ENCODE measurements at places on chromosomes 6 and 20.

DNA sequence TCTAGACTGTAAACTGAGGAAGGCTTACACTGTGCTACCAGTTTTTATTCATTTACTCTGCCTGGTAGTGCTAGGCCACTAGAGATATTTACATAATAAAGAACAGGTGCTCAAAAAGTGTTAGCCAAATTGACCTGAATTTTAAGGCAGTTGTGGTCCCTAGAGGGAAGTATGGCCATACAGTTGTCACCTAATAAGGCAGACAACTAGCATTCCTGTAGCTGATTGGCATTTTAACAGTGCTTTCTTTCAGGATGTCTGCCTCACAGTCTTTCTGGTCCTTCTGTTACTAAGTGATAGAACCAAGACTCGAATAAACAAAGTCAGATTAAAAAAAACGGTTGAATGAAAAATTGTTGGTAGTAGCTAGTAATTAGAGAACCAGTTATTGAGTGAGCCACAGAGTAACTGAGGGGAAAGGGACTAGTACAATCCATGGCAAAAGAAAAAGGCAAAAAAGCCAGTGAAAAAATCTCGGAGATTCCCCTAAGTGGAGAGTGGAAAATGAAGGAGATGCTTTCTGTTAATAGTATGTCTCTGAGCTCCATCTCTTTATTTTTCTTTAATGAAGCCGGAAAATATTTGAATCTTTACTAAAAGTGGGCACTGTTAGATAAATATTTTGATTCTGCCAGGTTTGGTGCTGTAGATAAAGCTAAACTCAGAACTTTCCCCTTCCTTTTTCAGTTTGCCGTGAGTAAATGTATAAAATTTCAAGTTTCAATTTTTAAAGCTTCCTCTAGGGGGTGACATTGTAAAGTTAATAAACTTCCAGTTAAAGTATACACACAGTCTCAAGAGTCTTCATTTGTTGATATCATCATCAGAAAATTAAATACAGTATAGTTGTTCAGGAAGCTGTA, 9.1 kb downstream of the VTA1 start:
- DNase-seq, result no peak

- no peak for DNase-seq
Observed at GRCh38 chr6:106789428-106790148, 160.2 kb downstream of the QRSL1 start.

DNA sequence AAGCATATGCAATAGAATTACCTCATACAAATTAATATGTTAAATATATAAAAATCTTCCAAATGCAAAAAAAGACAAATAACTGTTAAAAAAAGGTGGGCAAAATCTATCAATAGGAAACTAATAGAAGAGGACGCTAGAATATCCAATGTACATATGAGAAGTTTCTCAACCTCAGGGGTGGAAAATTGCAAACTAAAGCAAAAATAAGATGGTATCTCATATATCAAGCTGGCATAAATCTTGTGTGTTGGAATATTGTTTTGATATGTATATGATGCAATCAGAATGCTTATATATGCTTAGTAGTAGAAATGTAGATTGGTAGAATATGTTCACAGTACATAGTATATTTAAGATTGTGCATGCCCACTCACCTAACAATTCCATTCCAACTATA, 395.0 kb upstream of the OPRM1 start:
- no peak for DNase-seq

- DNase-seq, result no peak
Observed at GRCh38 chr20:34368547-34368946, 5.5 kb downstream of the ITCH start.

GRCh38 chr6:146594495-146594894, 4.3 kb upstream of the ADGB start:
- DNase-seq, result no peak

DNA sequence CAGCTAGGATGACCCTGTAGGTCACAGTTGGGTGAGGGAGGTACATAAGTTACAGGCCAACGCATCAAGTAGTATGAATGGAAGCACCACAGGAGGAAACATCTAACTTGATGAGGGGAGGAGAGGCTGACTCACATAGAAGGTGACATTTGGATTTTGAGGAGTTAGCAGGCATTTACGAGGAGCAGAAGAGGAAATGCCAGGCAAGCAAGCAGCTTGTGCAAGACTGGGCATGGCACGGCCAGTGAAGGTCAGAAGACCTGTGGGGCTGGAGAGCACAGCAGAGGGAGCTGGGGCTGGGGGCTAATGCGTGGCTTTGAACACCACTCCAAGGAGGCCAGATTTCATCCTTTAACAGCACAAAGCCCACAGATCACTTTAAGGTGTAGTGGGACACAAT, 37.8 kb downstream of the MUC22 start:
- DNase-seq, result no peak

DNA sequence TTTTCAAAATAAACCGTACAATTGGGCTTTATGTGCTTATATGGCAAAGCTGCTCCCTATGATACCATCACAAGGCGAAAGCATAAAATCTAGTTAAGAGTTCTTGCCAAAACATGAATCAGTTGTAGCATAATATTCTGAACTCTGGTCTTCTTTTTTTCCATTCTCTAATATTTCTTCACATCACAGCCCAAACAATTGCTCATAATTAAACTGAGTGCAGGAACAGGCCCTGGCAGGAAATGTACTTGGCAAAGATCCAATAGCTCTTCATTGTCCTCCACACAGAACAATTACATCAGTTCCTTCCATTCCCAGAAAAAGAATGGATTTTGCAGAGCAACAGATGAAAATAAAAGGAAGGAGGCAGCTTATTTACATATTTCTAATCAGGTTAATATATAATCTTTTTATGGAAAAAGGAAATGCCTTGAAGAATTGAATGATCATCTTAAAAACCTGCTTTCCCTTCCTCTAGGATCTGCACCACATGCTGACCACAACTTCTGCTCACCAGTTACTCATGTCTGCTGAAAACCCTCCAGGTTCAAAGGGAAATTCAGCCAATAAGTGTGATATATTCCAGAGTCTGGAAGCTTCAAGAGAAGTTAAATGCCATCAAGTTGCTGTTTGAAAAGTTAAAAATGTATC, 123.3 kb upstream of the COL21A1 start:
- peak; percentile 44 for DNase-seq

DNA sequence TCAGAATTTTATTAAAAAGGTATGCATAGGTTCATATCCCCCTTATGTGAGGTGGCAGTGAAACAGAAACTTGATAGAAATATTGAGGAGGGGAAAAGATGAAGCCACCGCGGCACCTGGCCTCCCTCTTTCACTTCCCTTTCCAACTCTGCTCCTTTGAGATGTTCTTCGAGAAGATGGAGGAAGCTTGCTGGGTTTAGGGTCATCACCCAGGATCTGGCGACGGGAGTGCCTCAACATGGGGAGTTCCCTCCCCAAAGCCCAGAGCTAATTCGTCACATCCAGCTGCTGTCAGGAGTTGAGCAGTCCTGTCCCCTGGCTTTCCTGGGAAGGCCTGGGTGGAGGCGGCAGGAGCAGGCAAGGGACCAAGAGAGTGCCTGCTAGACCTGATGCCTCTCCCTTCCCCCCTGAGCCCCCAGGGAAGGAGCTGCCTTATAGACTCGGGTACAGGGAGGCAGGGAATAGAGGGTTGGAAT, 29.1 kb downstream of the RREB1 start:
- no peak for DNase-seq

GRCh38 chr6:154268486-154268885, 88.1 kb downstream of the IPCEF1 start:
- no peak for DNase-seq

DNA sequence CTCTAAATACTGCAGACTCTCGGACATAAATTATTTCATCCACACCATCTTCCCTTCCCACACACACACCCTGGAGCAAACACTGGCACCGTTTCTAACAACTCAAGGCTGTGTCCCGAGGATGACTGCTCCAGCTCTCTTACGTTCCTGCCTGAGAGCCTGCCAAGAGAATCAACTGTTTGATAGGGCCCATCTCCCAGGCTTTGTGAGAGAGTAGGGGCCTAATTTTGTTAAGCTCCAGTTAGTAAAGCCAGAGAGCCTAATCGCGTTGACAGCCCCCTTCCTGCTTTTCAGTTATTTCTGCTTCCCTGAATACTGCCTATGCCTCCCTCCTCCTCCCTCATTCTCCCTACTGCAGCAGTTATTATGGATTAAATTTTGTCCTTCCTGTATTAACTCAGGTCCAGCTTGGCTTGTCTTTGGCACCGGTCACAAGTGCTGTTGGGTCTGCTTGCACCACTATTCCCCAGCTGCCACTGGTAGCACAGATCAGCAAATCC, 118.1 kb upstream of the TMEM181 start:
- DNase-seq, result peak; percentile 17

GRCh38 chr20:24465730-24466129, 3.7 kb upstream of the SYNDIG1 start:
- DNase-seq, result no peak

GRCh38 chr6:122432816-122433215, 33.4 kb downstream of the HSF2 start:
- no peak for DNase-seq

GRCh38 chr6:148375401-148375800, 32.8 kb downstream of the SASH1 start:
- DNase-seq, result no peak

DNA sequence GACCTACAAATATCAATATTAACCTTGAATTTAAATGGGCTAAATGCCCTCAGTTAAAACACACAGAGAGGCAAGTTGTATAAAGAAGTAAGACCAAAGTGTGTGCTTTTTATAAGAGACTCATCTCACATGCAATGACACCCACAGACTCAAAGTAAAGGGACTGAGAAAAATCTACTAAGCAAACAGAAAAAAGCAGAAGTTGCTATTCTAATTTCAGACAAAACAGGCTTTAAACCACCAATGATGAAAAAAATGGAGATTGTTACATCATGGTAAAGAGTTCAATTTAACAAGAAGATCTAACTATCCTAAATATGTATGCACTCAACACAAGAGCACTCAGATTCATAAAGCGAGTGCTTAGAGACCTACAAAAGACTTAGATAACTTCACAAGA, 741.9 kb upstream of the MARCKS start:
- no peak for DNase-seq
